ENCODE measurements at places on chromosomes 5 and 9. TPM values are rescaled to one million over a fixed set of nuclear protein-coding genes. Genes with fewer than 3 reads are reported as not detected.

DNA sequence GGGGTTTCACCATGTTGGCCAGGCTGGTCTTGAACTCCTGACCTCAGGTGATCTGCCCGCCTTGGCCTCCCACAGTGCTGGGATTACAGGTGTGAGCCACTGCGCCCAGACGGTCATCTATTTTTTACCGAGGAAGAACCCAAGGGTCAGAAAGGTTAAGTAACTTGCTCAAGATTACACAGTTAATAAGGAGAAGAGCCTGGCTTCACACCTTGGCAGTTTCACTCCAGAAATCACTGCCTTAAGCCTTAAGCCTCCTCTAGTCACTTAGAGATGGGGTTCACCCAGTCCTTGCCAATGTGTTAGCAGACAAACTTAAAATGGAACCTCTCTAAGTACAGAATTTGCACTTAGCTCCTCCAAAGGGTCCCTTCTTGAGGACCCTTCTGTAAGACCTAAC lies 116.3 kb downstream of the PTTG1 start:
- no peak for DNase-seq

DNA sequence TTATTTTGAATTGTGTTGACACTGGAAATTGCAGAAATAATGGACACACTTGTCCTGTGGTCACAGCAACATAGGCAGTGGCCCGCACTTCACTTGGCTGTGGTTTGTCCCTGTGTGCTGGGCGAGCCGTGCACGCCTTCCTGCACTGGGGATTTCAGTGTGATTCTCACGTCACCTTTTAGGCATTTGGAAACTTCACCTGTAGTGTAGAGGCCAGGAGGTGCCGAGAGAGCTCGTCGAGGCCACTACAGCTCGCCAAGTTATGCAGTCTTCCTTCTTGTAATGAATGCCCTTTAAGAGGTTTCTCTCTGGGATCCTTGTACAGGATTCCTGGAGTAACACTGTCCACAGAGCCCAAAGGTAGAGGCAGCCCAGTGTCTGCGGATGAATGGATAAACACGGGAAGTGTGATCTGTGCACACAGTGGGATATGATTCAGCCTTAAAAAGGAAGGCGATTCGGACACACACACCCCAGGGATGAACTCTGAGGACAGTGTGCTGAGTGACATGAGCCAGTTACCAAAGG lies 14.7 kb downstream of the TRAF2 start:
- no peak for DNase-seq

GRCh38 chr5:73826301-73827105 lies 200.5 kb downstream of the ARHGEF28 start:
- DNase-seq: peak; percentile 4

Gene GABBR2
- total RNA-seq: 0.29 TPM

Gene MYMK
- total RNA-seq: not detected
